ENCODE measurements at places on chromosomes 7 and 10.

- no peak for DNase-seq
Observed at GRCh38 chr10:73413108-73413527, 740 bp downstream of the ANXA7 start.

- DNase-seq = no peak
Observed at GRCh38 chr10:15341502-15342128, 29.5 kb downstream of the FAM171A1 start.

DNA sequence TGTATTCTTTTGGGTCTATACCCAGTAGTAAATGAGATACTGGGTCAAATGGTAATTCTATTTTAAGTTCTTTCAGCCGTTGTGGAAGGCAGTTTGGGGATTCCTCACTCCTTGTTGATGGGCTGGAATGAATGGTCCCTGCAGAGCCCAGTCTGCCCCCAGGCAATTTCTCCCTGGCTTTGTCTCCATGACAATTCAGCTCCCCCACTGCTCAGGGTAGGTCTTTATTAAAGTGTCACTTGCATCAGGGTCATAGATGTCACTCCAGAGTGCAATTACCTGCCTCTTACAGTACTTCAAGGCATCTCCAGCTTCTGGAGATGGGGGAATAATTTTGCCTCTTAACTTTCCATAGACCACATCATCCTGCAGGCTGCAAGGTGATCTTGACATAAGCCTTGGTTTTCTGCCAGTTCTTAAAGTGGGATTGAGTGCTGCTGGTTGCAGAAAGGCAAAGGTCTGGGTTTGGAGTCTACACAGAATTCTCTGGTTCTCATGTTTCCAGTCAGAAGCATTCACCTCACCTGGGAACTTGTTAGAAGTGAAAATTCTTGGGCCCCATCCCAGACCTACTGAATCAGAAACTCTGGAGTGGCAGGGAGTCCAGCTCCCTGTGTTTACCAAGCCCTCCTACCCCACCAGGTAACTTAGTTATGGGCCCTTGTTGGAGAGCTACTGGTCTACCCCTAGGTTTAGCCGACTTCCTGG, 442.4 kb downstream of the GALNT17 start:
- no peak for DNase-seq

DNA sequence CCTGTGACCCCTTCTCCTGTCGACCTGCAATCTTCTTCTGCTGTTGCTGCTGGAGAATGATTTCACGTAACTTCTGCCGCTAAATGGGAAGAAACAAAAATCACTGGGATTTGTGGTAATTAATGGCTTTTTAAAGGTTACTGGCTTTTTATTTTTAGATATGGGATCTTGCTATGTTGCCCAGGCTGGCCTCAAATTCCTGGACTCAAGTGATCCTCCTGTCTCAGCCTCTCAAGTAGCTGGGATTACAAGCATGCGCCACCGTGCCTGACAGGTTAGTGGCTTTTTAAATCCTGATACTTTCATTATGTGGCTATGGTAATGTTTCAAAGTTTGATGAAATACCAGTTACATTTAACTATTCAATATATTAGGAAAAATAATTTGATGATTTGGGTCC, 154.6 kb downstream of the GALNT11 start:
- DNase-seq = no peak

GRCh38 chr7:23246555-23246954, at the start of gene GPNMB:
TSS of gene GPNMB (plus strand) at chr7:23246775. CDS start at chr7:23246858, 83 bp downstream.
- DNase-seq = no peak

- DNase-seq = no peak
Observed at GRCh38 chr7:133795068-133795665, 332.0 kb upstream of the LRGUK start.

GRCh38 chr7:41448104-41448503, 254.8 kb downstream of the INHBA start:
- DNase-seq = no peak

DNA sequence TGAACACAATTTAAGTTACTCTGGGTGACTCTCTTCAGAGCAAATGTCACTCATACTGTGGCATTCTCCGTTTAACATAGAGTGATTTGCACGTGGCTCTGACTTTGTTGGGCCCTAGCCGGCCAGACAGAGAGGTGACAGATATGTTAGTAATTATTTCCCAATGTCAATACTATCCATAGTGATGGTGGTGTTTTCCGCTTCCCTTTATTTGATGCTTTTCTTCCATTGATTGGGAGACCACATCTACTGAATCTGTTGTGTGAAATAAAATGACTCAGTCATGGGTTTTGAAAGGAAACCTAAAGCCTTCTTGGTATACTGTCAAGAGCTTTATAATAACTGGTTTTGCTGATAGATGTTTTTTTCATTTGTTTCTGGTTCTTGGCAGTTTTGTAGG, 7.4 kb downstream of the AVL9 start:
- DNase-seq = no peak

- DNase-seq = no peak
Observed at GRCh38 chr7:5423306-5423975, at the start of gene TNRC18. TSS of gene TNRC18 (minus strand) at chr7:5423834. CDS start at chr7:5421246, 2,588 bp downstream.

- DNase-seq = no peak
Observed at GRCh38 chr10:17113346-17113745, 16.3 kb downstream of the CUBN start.

DNA sequence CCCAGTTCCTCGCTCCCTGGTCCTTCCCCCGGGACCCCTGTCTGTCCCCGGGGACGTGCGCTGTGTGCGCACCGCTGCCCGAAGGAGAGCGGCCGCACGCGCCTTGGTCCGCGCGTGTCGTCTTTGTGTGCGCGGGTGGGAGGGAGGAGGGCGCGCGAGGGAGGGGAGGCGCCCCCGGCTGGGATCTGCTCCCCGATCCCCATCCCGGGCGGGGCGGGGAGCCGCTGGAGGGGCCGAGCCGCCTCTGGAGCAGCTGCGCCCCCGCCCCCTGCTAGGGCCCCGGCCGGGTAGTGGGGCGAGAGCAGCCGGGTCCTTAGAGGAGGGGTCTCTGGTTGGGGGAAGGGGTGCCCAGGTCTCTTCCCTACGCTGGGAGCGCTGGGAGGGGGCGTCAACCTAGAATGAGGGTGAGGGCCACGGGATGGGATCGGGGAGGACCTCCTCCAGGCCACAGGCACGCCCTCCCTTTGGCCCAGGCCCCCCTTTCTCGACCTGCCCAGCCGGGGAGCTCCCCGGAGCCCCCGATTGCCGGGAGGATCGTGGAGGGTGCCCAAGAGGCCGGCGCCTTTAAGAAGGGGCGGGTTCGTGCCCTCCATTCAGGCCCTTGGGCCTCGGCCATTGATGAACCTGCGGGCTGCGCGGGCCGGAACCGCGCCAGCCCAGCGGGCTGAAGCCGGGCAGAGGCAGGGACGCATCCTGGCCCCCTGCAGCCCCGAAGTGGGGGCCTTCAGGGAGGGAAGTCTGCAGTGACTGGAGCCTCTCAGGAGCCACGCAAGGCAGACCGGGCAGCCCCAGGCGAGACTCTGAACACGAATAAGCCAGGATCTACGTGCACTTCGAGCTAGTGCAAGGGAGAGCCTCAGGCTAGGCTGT, 678 bp downstream of the SH2B2 start:
- peak; percentile 88 for DNase-seq

DNA sequence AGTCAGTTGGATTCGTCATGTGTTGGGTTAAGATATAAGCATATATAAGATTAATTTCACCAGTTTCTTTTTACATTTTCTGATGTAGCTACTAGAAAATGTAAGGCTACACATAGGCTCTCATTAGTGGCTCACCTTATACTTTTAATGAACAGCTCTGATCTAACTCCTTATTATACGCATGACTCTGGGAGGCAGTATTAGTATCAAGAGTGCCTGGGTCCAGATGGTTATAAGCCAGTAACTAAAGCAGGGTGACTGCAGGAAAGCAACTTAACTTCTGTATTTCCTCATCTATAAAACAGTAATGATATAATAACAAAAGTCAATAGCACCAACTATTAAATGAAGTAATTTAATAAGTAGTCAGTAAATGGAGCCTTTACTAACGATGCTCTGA, 1.4 kb upstream of the ELMO1 start:
- DNase-seq = no peak

DNA sequence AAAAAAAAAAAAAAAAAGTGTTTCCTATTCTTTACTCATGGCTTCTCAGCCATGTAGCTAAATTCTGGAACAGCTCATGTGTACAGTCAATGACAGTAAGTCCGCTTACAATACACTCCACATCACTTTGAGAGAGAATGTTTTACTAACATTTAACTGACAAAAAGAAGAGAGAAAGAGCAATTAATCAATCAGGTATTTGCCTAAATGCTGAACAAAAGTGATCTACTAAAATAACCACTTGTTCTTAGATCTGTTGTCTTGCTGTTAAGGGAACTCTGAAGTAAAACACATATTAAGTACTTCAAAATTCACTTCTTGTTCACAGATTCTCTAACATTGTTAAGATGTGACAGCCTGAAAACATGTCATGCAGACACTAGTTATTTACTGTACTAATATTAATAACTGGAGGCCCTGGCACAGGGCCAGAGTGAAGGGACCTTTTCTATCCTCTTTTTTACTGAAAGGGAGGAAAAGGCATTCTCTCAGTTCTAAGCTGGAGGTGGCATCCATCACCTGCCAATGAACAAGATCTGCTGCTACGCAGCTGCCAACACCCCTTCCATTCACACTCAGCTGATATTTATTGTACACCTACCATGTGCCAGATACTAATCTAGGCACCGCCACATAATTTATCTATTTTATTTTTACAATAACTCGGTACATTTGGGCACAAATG, 72.6 kb downstream of the AHR start:
- no peak for DNase-seq

DNA sequence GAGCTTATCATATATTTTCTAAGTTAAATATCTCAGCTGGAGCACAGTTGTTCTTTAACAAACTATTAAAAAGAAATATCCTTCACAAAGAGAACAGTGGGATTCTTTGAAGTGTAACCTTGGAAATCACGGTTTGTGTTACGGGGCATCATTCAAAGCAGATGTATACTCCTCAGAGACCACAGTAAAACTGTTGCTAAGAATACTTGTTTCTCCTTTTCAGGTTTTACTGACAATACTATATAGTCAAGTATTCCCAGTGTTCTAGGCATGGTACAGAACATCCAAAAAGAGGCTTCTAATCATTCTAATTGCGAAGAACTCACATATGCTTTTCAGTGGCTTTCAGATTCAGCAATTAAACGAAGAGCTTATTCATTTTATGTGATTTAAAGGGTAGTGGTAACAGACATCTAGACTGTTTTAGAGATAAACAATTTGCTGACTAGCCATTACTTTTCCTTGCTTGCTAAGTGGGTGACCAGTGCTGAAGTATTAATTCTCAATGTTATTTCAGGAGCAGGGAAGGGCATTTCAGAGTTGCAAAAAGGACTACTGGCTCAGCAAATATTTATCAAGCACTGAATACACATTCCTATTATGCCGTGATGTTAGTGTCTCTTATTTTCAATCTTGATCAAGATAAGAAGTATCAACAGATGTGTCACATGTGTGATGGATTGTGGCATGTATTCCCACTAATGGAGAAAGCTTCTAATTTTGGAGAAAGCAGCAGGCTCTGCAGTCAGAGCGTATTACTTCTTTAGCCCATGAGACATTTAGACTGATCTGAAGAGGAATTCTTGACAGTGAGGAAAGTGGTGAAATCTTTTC, 236.8 kb downstream of the RNLS start:
- no peak for DNase-seq

- no peak for DNase-seq
Observed at GRCh38 chr7:79272066-79272669, 181.3 kb downstream of the MAGI2 start.

DNA sequence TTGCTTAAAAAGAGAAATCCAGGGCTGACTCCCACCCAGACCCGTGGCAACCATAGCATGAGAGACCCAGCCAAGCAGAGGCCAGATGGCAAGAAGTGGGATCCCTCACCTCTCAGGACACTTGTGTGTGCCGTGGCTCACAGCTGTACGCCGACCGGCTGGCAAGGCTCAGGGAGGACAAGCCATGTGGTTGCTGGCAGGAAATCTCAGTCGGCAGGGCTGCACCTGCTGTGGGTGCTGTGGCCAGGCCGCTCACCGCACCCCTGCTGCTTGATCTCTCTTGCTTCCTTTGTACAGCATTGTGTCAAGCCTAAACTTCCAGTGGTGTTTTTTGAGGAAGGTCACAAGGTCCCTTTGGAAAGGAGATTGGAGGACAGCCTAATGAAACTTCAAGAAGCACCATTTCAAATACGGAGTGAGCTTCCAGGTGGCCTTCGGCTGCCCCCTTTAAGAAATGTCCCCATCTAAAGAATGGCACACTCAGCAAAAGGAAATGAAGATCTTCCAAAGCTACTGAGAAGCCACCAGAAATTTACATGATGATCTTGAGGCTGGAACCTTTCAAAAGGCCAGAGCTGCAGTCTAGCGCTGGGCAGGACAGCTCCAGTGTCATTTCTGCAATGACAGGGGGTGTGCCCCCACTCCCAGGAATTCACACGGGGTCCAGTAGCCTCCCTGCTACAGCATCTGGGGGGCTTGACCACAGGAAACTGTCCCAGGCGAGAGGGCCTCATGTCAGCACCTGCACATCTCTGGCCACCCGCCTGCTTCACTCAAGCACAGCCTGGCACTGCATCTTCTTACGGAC, 409.0 kb upstream of the MGMT start:
- DNase-seq = no peak

GRCh38 chr7:16028103-16028502, 341.6 kb upstream of the MEOX2 start:
- no peak for DNase-seq

DNA sequence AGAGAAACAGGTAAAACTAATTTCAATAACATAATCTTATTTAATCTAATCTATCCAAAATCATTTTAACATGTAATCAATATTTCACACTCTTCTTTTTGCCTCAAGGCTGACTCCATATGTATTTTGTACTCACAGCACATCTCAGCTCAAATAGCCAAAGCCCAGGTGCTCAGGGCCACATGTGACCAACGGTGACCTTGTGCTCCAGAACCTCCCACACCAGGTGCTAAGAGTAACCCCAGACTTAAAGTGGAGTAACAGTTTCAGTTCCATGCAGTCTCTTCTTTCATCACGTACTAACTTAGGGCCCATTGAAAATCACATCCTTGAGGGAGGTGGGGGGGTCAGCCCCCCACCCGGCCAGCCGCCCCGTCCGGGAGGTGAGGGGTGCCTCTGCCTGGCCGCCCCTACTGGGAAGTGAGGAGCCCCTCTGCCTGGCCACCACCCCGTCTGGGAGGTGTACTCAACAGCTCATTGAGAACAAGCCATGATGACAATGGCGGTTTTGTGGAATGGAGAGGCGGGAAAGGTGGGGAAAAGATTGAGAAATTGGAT, 47.3 kb downstream of the NCAPG2 start:
- no peak for DNase-seq

DNA sequence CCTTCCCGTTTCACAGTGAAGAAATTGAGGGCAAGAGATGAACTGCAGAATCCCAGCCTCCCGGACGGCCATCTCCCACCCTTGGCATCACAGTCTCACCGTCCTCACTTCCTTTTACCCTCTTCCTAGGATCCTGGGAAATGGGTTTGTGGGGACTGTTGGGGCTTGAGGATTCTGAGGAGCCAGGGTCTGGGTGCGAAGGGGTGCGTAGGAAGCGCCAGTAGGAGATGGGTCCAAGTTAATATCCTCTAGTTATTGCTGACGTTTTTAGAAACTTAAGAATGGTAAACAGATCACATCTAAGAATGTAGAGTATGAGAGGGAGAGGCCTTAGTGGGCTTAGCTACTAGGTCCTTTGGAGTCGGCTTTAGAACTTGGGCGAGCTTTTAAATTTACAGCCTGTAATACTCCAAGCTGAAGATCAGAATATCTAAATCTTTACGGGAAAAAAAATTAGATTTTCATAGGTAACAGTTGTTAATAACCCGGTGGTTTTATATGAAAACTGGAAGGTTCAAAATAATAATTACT, 696 bp downstream of the MALSU1 start:
- DNase-seq = no peak
